ENCODE measurements at places on chromosomes 11 and 22.

DNA sequence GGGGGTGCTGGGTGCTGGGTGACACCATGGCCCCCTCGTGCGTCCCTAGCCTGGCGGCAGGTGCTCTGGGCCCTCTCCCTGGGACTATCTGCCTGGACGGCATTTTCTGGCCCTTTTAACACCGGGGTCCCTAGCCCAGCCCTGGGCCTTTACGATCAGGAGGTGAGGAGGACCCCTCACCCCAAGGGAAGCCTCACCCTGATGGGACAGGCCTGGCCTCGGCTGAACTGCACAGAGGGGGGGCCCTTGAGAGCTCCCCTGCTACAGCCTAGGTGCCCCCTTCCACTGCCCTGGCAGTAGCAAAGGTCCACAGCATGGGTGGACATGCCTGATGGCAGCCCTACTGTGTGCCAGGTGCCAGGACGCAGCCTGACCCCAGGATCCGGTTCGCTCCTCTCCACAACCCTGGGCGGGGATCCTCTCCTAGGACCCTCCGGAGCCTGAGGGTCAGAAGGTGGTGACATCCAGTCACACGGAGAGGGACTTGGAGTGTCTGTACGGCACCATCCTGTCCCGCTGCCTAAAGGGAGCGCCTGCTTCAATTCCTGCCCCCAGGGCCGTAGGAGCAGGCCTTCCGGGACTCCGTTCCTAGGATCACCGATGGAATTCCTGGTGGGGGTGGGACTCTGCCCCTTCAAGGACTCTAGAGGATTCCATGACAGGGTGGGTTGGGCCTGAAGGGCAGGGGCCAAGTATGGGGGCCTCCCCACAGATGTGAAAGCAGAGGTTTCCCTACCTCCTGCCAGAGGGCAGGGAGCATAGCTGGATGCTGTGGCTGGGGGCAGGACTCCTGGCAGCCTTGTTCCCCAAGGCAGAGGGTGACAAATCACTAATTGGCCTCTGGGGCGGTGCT is 33.0 kb upstream of the TH start:
- DNase-seq = no peak

DNA sequence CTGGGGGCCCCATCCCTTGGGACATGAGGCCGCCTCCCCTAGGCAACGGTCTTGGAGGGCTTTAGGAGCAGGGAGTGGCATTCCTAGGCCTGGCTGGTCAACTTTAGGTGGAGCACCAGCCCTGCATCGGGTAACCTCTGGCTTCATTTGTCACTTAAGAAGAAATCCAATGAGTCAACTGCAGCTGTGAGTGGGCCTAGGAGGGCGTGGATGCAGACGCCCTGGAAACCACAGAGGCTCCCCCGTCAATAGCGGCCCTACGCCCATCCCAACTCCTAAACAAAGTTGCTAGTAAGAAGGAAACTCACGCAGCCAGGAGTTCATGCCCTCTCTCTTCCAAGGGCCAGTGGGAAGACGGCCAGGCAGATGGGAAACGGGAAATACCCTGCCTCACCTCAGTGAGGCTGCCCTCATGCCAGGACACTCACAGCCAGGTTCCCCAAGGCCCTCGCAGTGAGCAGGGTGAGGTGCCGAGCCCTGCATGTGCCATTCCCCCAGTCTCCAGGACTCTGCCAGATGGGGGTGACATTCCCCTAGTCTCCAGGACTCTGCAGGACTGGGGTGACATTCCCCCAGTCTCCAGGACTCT is 20.8 kb downstream of the BID start:
- no peak for DNase-seq

DNA sequence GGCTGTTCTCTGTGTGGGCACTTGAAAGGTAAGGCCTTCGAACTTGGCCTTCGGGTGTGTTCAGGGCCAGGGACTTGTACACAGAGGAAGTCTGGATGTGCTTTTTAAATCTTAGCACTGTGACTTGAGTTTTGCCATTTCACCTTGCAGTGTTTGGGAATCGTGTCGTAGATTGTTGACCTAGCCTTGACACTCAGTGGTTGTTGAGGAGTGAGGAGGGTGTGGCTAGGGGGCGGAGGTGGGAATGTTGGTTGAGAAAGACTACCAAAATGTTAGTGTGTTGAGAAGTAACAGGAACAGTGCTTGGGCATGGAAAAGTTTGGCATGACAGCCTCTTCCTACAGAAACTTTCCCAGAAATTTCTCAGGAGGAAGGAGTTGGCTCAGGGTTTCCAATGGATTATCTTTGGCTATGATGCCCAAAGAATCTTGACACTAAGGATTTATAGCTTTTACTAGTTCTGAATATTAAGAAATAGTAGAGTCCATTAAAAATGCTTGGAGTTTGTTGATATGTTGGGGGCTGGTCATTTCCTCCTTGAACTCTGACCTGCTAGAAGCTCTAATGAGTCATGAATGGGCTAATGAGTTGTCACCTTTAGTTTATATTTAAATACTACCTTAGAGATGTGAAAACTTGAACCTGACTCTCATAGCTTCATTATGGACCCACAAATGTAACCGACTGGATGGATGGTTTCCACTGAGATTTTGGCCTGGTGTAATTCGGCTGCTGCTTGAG is 40.6 kb downstream of the BARX2 start:
- DNase-seq = no peak

- DNase-seq = no peak
Observed at GRCh38 chr22:17918840-17919239, 105.5 kb downstream of the MICAL3 start.

DNA sequence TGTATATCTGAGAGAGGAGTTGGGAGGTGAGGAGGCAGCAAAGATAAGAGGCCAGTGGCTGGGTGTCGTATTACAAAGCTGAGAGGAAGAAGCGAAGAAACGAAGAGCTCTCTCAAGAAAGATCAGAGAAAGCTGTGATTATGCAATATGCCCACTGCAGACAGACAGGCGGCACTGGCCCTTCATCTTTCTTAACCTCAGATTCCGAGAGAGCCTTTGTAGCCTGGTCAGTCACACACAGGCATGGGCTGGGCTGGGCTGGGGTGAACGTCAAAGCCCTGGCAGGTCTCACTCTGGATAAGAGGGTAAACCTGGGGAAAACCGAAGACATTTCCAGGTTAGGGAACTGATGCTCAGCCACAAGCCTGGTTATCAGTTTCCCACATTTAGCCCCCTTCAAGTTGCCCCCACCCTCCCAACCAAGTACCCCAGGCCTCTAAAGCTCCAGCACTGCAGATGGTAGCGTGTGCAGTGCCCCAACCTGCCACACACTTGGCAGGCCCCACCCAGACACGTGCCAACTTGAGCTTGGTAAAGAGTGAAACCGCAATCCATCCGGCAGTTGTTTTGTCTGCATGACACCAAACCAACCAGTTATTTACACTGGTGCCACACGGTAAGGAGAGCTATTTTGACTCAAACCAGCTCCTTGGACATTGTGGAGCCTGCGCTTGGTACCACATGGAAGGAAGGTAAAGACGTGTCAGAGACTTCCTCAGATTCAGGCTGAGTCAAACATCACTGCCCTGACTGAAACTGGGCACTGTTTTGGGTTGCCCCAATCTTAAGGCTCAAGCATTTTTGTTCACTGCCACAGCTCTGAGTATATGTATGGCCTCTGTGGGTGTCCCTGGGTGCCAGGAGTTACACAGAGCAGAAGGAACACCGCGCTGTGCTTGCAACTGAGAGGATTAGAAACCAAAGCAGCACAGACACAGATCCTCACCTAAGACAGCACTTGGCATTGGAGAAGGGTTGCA is 135.9 kb downstream of the FDX1 start:
- no peak for DNase-seq

- DNase-seq = no peak
Observed at GRCh38 chr22:41777749-41778425, 22.6 kb upstream of the CCDC134 start.

GRCh38 chr11:1009991-1010390 is 26.5 kb downstream of the MUC6 start:
- no peak for DNase-seq

- DNase-seq = peak; percentile 46
Observed at GRCh38 chr11:108237058-108237481, 14.2 kb downstream of the ATM start.

- DNase-seq = peak; percentile 23
Observed at GRCh38 chr11:105100206-105100605, 39.4 kb downstream of the CARD18 start.

DNA sequence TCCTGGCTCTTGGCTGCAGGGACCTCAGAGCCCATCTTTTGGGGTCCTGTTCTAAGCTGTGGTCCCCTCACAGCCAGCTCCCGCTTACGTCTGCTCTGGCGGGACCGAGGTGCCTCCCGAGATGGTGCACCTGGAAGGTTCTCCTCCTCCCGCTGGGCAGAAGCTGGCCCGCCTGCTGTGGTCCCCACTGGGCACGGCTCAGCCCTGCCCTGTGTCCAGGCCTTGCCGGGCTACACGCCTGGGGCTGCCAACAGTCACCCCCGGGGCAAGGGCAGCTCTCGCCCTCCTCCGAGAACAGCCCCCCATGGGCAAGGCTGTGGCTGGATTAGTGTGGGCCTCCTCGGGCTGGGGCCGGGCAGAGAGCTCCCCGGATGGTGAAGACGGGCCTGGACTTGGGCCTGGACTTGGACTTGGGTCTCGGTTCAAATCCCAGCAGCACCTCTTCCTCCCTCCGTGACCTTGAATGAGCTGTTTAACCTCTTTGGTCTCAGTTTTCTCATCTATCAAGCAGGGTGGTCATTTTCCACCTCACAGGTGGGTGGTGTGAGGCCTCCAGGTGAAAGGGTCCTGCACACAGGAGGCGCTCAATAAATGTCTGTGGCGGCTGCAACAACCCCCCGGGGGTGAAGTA is 998 bp downstream of the BAIAP2L2 start:
- DNase-seq = peak; percentile 24

DNA sequence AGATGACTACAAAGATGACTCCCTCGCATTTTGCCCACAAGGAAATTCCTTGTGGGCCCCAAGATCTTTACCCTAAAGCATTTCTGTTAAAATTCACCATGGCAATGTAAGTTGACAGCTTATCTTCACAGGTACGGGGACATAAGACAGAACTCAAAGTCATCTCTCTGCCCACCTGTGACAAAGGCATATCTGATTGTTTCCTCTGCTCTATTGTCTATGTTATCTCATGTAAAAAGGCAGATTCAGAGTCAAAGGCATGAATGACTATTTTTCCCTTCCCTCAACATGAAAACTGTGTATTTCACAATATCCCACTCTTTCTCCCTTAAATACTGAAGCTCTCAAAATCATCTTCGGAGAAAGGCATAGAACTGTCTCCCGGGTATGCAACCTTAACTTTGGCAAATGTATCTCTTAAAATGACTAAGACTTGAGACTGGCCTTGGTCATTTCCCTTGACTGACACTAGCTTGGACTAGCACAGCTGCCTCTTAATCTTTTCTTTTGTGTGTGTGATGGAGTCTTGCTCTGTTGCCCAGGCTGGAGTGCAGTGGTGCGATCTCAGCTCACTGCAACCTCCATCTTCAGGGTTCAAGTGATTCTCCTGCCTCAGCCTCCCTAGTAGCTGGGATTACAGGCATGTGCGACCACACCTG is 103.2 kb downstream of the MICAL3 start:
- DNase-seq = no peak

- DNase-seq = no peak
Observed at GRCh38 chr11:10751581-10751940, 515 bp downstream of the CTR9 start.

DNA sequence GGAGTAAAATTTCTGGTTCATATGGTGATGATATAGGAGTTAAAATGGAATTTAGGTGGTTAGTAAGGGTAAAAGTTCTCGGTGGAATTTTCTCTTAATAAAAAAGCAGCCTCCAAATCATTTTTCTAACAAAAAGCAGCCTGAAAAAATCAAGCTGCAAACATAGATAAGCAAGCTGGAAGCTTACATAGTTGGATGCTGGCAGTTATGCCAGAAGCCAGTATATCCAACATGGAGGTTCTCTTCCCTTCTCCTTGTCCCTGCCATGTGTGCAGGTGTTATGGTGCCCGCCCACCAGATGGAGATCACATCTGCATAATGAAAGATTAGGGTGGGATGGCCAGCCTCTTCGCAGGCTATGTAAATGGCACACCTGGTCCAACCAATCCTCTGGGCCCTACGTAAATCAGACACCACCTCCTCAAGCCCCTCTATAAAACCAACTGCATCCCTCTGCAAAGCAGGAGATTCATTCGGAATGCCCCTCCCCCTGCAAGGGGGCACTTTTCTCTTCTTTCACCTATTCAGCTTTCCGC is 22.4 kb downstream of the PIWIL3 start:
- no peak for DNase-seq

- DNase-seq = no peak
Observed at GRCh38 chr11:124394408-124394807, 4.4 kb downstream of the OR8B3 start.

- DNase-seq = no peak
Observed at GRCh38 chr11:78825591-78826020, 250.9 kb upstream of the NARS2 start.

- no peak for DNase-seq
Observed at GRCh38 chr11:120254788-120255518, 15.0 kb downstream of the POU2F3 start.

GRCh38 chr22:45997777-45998637 is 21.0 kb upstream of the WNT7B start:
- DNase-seq = no peak

DNA sequence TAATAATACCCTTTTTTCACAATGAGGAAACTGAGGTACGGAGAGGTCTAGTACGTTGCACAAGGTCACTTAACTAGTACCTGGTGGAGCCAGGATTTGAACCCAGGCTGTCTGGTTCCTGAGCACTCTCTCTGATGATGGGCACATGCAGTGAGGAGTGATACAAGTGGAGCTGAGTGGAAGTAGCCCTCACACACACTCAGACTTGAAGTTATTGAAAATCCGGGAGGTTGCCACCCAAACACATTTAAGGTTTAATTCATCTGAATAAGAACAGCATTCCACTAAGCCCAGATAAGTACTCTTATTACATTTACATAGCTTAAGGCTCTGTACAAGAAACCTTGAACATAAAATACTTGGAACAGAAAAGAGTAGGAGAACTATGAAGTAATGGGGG is 4.8 kb downstream of the GRAP2 start:
- DNase-seq = no peak

- DNase-seq = no peak
Observed at GRCh38 chr22:21612858-21613257, 17.0 kb downstream of the YDJC start.

DNA sequence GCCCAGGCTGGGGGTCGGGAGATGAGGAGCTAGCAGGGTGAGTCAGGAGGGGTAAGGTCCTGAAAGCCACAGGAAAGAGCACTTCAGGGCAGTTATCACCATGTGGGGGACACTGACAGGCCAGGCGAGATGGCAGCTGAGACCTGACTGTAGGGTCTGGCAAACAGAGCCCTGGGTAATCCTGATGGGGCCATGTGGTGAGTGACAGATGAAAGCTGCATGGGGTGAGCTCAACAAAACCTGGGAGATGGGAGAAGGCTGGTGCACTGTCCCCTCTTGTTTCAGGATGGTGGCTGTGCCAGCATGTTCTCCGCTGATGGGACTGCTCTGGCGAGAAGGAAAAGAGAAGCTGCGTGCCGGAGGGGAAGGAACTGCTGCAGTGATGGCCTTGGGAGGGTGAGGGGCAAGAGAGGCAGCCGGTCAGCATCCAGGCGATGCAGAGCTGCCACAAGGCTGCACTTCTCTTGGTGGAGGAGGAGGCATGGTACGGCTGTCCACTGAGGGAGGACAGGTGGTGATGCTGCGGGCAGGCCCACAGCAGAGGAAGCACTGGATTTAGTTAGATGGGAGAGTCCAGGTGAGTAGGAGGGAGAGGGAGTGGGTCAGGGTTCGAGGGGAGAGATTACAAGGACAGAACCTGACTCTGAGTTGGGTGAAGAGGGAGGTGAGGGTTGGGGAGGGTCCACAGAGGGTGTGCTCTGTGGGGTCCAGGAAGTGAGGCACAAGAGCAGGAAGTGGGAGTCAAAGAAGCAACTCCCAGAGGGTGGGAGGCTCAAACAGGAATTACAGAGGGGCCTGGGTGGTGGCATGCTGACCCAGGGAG is 3.8 kb downstream of the TOP3B start:
- DNase-seq = no peak

Measured in central memory CD4-positive, alpha-beta T cell (primary cell).